Stimulated activated CD4-positive, alpha-beta T cell treated with anti-CD3 and anti-CD28 coated beads, Interleukin-1b, Interleukin-23, amount 100 ng/mL, for 1 hour (primary cell): ENCODE measurements at places on chromosomes 4 and X.

- DNase-seq = no peak
These were observed 25.6 kb downstream of the SORBS2 start for GRCh38 chr4:185786422-185786821.

- no peak for DNase-seq
These were observed 43.8 kb downstream of the ADGRL3 start for GRCh38 chr4:61243962-61244361.

DNA sequence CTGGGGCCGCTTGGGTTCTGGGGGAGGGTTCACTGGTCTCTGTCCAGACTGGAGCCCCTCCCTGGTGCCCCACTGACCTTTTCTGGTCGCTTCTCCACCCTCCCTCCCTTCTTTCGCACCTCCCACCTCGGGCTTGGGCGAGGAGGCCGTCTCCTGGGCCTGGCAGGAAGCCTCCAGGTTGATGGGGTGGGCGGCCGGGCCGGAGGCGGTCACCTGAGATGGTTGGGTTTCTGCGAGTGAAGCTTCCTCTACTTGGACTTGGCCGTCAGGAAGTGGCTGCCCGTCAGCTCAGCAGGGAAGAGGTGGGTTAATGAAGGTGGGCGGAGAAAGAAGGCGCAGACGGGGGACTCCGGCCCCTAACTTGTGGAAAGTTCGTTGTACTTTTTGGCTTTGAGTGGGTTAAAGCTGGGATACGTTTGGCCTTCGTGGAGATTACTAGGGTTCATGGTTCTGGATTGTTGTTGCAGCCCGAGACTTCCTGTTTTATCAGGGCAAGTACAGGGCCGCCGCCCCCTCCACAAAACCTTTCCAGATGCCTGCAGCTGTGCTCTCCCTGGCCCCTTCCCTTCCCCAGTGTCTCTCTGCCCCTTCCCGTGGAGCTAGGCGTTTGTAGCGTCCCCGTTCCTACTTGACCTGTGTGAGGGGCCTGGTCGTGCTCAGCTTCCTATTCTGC, 1.2 kb downstream of the AKAP17A start:
- no peak for DNase-seq

GRCh38 chr4:24611575-24611974, 27.2 kb upstream of the DHX15 start:
- DNase-seq = no peak

DNA sequence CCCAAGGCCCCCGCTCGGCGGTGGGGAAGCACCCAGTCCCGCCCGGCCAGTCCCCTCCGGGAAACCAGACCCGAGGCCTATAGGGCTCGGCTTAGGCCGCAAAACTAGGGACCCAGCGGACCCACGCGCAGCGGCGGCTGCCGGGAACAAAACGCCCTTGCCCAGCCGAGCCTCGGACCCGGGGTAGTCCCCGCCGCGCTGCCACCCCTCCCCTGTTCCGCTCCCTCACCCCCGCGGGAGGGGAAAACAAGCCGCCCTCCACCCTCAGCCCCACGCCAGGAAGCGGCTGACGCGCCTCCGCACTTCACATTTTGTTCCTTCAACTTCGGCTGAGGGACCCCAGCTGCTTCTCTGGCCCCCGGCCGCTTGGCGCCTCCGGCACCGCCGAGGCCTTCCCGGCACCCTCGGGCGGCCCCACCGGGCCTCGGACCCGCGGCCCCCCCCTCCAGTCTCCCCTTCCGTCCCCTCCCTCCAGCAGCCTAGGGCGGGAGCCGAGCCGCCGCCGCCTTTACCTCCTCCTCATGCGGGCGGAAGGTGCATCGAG, 694 bp downstream of the PDS5A start:
- DNase-seq = peak; percentile 16

DNA sequence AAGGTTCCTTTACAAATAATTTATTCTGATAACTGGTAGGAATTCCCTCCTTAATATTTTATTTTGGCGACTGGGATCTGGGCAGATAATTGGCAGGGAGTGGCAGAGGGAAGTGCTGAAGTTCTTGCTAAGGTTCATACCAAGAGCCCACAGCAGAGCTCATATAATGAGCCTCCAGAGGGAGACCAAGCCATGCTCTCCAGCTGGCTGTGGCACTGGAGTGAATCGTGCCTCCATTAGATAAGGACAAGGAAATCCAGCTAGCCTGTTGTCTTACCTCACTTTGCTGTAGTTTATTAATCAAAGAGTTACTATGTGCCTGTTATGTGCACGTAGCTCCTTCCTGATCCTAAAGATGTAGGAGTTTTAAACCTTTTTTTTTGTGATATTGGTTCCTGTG, 1.3 kb downstream of the ASB12 start:
- DNase-seq = no peak

- no peak for DNase-seq
These were observed 2.6 kb upstream of the SHOX start for GRCh38 chrX:627995-628394.

- DNase-seq = no peak
These were observed 34.6 kb downstream of the MYOZ2 start for GRCh38 chr4:119170195-119170594.

GRCh38 chrX:135605906-135606305, 85.4 kb downstream of the INTS6L start:
- no peak for DNase-seq

- DNase-seq = no peak
These were observed 62.0 kb upstream of the NAF1 start for GRCh38 chr4:163228648-163229047.

GRCh38 chr4:15714646-15715435, 12.0 kb downstream of the BST1 start:
- no peak for DNase-seq

- DNase-seq = no peak
These were observed 1.3 kb downstream of the SMIM20 start for GRCh38 chr4:25915353-25915705.

- DNase-seq = no peak
These were observed 137.8 kb upstream of the TBC1D9 start for GRCh38 chr4:140893939-140894338.

DNA sequence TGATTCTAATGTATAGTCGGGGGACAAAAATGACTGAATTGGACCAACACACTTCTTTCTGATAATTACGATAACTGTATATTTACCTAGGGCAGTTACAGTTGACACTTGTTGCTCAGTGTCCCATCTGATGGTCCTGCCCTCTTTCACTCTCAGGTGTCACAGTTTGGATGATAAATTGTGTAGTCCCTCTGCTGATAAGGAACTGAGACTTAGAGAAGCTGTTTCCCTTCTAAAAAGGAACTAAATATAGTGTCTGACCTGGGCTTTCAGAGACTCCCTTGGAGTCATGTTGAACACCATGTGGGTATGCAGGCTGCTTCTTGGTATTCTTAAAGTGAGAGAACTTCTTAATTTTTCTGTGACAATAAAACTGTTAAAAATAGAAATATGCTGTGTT, 23.7 kb upstream of the PNPLA4 start:
- no peak for DNase-seq

- no peak for DNase-seq
These were observed 16.7 kb downstream of the PPP4R3C start for GRCh38 chrX:27446423-27446822.

- DNase-seq = no peak
These were observed 181.7 kb downstream of the MAML3 start for GRCh38 chr4:139972305-139972704.

DNA sequence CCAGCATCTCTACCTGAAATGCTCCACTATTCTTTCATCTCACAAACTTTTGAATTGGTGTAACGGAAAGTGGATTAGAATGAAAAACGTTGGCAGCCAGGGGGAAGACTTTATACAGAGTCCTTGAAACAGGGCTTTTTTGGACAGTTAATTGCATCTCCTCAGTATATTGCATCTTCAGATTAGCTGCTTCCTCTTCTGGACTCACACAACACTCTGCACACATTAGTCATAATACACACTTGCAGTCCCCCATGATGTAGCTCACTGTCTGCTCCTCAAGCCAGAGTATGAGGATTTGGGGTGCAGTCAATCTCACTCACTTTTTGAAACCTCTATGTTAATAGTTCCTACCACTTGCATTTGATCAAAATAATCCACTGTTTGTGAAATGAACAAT, 101.0 kb downstream of the ADGRA3 start:
- DNase-seq = no peak

GRCh38 chr4:58776627-58777026, 1666.4 kb upstream of the IGFBP7 start:
- DNase-seq = no peak

GRCh38 chr4:184598753-184599491, 50.3 kb downstream of the CASP3 start:
- no peak for DNase-seq

DNA sequence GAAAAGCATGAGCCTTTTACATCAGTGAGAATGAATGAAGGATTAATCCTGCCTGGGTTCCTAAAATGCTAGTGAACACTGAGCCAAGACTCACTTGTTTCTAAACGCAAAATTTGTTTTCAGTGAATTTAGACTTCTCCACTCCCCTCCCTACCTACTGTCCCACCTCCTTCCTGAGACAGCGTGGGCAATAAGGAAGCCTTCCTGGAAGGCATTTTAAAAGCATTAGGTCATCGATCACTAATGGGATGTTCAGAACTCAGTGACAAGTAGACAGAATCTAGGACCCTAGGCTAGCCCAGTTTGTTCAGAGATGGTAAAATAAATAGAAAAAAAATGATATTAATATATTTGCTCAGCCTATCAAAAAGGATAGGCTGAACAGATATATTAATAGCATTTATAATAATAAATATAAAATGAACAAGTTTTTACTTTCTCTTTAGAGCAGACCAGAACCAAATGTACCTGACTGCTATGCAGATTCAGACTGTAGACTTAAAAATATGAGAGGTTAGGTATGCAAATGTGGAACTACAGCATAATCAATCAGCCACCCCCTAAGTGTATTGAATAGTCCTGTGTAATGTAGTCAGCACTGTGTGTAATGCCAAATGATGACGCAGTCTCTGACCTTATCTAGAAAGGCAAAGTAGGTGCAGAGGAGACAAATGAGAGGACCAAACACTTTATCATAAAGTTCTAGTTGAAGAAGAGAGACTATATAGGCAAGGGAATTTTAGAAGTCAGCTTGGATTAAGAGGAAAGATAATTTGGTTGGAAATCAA, 331.1 kb downstream of the GPAT3 start:
- no peak for DNase-seq

- no peak for DNase-seq
These were observed 134.0 kb upstream of the PJA1 start for GRCh38 chrX:69299285-69299684.

GRCh38 chr4:78569306-78569821, 17.8 kb downstream of the ANXA3 start:
- DNase-seq = no peak

- no peak for DNase-seq
These were observed 22.2 kb upstream of the TBC1D8B start for GRCh38 chrX:106780264-106780663.

DNA sequence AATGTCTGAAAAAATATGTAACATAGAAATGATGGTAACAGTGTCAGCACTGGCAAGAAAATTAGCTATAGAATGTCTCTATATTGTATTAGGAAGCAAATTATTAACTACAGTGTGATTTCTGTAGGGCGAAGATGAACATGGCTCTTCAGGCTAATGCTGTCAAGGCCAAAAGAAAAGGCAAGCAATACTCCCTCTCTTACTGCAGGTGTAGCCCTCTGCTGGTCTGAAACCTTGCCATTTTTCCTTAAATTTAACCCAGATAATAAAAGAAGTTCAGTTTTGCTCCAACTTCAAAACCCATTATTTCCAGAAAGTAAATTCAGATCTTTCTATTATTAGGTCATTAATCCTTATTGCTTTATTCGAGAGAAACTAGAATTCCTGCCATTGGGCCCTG, 215.9 kb downstream of the LRBA start:
- DNase-seq = no peak

- DNase-seq = peak; percentile 6
These were observed 669 bp downstream of the IRF2 start for GRCh38 chr4:184473499-184474262.

DNA sequence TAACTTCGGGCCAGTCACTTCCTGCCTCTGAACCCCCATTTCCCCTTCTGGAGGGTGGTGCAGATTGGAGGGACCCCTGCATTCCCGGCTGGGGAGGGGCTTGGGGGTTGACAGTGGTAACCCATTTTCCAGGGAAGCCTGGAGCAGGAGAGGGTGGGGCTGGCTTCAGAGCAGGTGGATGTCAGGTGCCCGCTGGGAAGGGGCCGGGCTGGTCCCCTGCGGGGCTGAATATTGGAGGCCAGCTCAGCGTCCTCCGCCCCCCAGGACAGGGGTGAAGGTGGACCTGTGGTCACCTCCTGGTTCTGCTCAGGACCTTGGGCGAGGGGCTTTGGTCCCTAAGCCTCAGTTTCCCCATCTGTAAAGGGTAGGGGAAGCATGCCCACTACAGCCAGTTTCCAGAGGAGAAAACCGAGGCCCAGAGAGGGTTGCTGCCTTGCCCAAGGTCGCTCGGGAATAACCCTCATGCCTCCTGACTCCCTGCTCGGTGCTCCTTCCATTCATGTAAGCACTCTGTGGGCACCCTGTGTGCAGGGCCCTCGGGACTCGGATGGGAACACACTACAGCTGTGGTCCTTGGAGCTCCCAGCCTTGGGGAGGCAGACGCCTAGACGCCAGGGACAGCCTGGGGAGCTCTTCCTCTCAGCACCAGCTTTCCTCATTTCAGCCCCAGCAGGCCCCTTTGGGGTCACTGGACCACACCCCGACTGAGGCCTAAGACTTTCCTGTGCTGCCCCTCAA, 683 bp downstream of the MAN2B2 start:
- DNase-seq = no peak

GRCh38 chr4:99723612-99724011, 66.0 kb upstream of the C4orf54 start:
- DNase-seq = peak; percentile 0

- no peak for DNase-seq
These were observed 123.9 kb upstream of the VAMP7 start for GRCh38 chrX:155757046-155757759.

- no peak for DNase-seq
These were observed 497 bp downstream of the HPGD start for GRCh38 chr4:174521800-174522182.

DNA sequence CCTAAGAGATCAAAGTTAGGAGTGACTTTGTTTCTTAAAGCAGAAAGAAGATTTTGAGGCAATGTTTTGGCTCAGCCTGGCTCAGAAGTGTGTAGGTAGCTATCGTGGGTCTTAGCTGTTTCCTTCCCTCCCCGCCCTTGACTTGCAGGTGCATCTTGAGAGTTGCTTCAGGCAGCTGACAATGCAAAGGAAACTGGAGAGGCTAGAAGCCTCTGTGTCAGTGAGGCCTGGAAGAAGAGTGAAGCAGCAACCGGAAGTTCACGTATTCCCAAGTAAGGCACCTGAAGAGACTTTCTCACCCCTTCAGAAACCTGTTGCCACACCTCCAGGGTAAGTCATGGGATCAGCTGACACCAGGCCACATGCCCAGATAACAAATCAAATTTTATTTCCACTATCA, 10.6 kb upstream of the XKRX start:
- DNase-seq = no peak

DNA sequence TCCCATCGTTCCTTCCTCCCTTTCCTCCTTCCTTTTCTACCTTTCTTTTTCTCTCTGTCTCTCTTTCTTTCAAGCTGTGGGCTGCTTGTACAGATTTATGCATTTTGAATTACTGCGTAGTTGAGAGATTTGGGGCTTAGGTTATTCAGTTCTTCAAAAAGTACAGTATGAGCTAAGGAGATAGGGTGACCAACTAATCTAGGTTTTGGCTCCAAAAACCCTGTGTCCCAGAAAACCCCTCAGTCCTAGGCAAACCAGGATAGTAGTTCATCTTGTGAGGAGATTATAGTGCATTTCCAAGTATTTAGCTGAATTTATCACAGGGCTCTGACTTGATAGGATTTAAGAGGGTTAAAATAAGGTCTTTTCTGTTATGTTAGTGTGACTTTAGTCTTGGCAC, 64.5 kb downstream of the NFKB1 start:
- no peak for DNase-seq
